Mesenteric fat pad (tissue), 1 donor: ENCODE measurements at places on chromosomes 13 and 19.

DNA sequence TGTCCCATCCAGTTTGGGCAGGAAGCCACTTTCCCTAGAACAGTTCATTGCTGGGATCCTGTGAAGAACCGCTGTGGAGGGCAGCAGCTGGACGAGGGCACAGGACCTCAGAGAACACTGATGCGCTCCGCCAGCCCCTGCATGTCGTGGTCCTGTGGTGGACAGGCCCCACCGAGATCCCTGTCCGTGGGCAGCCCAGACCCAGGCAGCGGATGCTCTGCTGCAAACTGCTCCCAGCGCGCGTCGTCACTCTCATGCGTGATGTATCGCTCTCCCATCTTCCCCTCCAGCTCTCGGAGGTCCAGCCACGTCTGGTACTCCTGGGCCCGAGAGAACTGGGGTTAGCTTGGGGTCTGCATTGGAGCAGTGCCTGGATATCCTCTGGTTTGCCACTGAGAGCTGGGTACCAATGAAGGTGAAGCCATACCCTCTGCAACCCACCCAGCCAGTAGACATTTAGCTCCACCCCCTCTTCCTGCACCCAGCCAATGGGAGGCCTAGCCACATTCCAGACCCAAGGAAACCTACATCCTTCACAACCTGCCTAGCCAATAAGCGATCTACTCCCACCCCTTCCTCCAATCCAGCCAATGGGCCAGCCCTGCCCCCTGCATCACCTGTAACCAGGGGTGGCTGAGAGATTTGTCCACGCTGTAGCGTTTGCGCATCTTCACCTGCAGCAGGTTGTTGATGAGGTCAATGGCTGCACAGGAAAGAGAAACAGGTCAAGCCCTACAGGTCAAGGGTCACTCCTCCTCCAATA is 13.6 kb upstream of the DACT3 start:
- no peak for DNase-seq

- DNase-seq: no peak
Measured at GRCh38 chr19:49999371-50000010, 25.7 kb downstream of the VRK3 start.

DNA sequence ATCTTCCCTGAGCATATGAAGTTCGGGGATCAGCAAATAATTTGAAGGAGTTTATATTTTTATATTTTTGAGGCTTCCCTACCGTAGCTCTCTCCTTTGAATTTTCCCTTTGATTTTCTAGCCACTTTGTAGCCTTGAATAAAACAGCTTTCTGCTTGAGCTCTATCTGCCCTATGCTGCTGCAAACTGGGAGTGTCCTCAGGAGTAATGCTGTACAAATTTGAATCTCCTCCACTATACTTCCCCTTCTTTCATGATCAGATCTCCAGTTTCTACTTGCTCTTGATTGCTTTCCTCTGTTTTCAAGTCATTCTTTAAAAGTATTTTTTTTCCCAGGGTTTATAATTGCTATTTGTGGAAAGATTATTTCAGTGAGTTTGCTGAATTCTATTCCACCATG is 14.6 kb downstream of the PDS5B start:
- DNase-seq: no peak

- DNase-seq: no peak
Measured at GRCh38 chr19:34217952-34218817, 36.2 kb upstream of the GARRE1 start.

DNA sequence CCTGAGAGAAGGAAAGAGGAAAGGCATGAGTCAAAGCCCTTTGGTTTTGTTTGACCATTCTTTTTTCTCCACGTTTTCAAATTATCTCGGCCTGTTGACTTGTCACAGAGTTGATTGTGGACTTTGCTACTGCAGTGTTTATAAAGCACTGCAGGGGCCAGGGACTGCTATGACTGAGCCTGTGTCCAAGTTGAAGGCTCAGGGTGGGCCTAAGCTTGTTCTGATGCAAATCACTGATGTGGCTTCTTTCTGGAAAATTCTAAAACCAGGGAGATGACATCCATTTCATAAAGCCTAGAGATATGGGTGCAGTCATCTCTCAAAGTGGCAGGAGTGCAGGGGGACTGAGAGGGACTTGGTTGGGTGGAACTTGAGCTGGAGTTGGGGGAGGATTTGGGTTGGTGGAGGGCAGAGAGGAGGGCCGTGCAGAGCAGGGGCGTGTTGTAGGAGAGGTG is 1.2 kb upstream of the CXCL17 start:
- DNase-seq: peak; percentile 18

- DNase-seq: no peak
Measured at GRCh38 chr19:15468675-15469512, 4.5 kb upstream of the RASAL3 start.

DNA sequence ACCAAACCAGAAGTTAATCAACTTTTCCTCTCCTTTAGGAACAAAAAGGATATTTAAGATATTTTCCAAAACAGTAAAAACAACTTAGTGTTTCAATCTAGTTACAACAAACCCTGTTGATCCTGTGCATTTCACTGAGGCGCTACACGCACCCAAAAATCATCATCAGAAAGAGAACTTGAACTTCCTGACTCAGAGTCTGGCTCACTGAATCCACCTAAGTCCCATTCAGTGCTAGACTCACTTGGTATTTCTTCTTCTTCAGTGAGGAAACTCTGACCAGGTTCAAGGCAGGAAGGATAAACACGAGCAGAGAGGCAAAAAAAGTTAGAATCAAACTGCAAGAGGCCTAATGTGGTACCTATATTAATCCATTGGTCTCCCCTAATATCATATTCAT is 2.2 kb downstream of the KBTBD6 start:
- DNase-seq: no peak
